ENCODE measurements at places on chromosomes 6 and 20. TPM values are rescaled to one million over a fixed set of nuclear protein-coding genes. Genes with fewer than 3 reads are reported as not detected.

DNA sequence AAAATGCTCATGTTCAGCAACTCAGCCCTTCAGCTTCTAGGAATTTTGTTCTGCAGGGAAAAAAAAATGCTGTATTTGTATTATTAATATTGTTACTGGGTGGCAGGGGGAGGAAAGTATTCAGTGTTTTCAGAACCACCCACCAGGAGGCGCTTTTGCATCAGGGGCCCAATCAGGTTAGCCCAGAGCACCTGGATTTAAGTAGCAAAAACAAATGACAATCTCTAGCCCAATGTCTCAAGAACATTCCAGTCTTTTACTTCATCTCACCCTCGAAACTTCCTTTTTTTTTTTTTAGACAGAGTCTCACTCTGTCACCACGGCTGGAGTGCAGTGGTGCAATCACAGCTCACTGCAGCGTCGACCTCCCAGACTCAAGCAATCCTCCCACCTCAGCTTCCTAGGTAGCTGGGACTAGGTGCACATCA, 635 bp upstream of the C20orf203 start:
- peak; percentile 77 for DNase-seq

GRCh38 chr6:169173532-169174268, 79.9 kb downstream of the THBS2 start:
- DNase-seq, result no peak

- DNase-seq, result no peak
These were observed 3.5 kb downstream of the PIGT start for GRCh38 chr20:45419188-45420091.

- DNase-seq, result no peak
These were observed 2.8 kb downstream of the SNHG17 start for GRCh38 chr20:38432292-38432691.

GRCh38 chr20:35871259-35871771, 83.0 kb downstream of the SCAND1 start:
- DNase-seq, result no peak

GRCh38 chr6:81767163-81767891, 14.8 kb upstream of the TENT5A start:
- no peak for DNase-seq

DNA sequence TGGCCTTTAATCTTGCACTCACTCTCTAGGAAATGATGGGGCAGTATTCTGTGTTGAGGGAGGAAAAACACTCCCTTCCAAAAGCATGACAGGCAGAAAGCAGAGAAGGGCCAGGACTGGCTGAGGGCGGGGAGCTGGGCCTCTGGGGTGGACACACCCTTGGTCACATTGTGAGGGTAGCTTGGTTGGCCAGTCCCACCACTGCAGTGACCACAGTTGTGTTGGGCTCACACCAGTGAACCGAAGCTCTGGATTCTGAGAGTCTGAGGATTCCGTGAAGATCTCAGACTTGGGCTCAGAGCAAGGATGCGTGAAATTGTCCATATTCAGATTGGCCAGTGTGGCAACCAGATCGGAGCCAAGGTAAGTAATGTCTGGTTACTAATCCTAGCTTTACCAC, at the start of gene TUBB1:
Gene TUBB1, plus strand, starts transcription at position 213 of the 400 bp plus-strand sequence. Its CDS starts 94 bp downstream, at position 307.
- no peak for DNase-seq

DNA sequence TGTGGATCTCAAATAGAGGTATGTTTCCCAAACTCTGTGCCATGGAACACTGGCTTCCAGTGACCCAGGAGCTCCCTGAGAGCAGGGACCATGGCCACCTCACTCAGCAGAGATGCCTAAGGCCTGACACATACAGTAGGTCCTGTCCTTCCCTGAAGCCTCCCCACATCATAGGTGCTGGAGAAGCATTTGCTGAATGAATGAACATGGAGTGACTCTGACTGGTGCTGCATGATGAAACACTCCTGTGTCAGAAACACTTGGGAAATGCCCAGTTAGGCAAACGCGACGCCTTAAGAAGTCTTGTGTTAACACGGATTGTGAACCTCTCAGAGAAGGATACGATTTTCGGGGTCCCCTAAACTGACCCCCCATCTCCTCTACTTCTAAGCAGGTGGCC, 14.3 kb downstream of the SLA2 start:
- DNase-seq, result no peak

DNA sequence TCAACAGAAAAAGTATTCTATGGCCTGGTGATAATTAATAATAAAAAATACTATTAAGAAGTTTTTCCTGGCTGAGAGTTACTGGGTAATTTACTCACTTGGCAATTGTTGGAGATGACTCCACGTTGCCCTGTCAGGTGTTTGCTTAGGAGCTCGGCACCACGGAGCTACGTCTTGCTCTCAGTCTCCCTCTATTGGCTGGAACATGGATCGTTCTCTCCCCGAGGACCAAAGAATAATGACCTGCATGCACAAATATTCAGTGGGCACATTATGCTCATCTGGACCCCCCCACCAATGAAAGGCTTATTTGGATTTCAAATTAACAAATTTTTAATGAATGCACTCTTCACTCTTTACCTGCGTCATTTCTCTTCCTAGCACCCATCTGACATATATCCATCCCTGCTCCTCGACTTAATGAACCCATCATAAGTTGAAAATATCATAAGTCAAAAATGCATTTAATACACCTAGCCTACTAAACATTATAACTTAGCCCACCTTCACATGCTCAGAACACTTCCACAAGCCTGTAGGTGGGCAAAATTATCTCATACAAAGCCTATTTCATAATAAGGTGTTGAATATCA, 71.0 kb upstream of the CD83 start:
- peak; percentile 49 for DNase-seq

- peak; percentile 33 for DNase-seq
These were observed 48.2 kb upstream of the ARG1 start for GRCh38 chr6:131524695-131525336.

DNA sequence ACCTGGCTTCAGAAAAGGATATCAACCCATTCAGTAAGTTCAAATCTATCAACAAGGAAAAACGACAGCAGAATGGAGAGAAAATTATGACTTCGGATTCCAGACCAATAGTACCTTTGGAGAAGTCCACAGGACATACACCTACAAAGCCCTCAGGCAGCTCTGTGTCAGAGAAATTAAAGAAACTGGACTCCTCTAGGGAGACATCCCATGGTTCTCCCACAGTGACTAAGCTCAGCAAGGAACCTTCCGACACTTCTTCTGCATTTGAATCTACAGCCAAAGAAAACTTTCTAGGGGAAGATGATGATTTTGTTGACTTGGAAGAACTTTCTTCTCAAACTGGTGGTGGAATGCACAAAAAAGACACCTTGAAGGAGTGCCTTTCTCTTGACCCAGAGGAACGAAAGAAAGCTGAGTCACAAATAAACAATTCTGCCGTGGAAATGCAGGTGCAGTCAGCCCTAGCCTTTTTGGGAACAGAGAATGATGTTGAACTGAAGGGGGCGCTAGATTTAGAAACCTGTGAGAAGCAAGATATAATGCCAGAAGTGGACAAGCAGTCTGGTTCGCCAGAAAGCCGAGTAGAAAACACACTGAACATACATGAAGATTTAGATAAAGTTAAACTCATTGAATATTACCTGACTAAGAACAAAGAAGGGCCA, 67.4 kb upstream of the HINT3 start:
- no peak for DNase-seq

- DNase-seq, result no peak
These were observed 37.9 kb upstream of the CHD6 start for GRCh38 chr20:41655962-41656618.

GRCh38 chr6:111938710-111939109, 65.5 kb upstream of the FYN start:
- no peak for DNase-seq

- no peak for DNase-seq
These were observed 64.1 kb upstream of the RPS6KA2 start for GRCh38 chr6:166691199-166691598.

- no peak for DNase-seq
These were observed 11.6 kb downstream of the SLC9A8 start for GRCh38 chr20:49824206-49824605.

DNA sequence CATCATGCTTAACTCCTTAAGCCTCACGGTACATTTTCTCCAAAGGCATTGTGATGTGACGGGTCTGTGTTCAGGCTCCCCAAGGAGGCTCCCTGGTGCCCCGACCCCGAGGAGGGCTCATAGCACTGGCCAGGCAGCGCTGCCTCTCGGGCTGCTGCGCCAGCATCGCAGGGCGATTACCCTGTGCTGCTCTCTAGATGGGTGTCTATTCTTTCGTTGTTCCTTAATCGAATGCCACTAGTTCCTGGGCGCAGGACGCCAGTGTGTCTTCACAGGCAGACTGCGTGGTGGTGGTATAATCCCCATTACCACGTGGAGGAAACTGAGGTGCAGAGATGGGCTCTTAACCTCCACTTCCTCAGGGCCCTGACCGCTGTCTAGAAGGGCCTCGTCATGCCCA, 267.4 kb downstream of the CDH4 start:
- DNase-seq, result no peak

DNA sequence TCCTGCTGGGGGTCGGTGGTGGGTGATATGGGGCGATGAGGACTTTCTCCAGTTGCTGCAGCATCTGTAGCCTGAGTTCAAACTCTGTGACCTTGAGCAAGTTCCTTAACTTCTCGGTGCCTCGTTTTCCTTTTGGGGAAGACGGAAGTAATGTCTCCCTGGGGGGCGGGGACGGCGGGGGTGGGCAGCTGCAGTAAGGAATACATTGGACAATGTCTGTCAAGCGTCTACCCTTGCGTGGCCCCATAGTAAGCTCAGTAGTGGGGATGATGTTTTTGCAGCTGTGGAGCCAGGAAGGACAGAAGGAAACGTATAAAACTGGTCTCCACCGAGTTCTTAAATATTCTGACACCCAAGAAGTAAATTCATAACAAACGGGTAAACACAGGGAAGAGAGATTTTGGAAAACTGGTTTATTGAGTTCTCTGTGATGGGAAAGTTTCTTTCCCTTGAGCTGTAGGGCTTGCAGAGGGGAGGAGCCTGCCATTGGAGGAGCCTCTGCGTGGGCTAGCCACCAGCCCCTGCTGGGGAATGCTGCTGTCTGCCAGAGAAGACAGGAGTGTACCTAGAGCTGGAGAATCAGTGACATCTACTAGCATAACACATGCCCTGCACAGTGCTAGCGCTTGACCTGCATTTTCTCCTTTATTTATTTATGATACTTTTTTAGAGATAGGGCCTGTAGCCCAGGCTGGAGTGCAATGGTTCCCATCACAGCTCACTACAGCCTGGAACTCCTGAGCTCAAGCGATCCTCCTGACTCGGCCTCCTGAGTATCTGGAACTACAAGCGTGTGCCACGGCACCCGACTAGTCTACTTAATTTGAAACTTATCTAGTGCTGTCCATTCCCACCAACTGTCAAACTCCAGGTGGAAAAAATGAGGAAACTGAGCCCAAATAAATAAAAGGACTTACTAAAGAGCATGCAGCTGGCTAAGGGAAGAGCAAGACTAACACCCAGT, 1.2 kb upstream of the ACSS1 start:
- DNase-seq, result no peak

- DNase-seq, result no peak
These were observed 12.3 kb downstream of the GPLD1 start for GRCh38 chr6:24477070-24477469.

DNA sequence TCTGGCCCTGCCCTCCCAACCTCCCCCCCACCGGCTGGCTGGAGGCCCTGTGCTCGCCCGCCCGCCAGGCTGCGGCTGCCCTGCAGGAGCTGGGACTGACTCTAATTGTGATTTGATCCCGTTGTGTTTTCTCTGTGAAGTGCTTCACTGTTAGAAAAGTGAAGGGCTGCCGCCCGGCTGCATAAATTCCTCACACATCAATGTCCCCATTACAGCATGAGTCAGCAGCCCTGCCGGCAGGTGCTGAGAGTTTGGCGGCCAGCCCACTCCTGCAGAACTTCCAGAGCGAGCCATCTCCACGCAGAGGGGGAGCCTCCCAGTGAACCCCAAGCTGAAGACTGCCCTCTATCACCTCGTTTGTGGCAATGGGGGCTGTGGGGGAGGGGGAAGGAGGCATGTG, 137.9 kb downstream of the DLL1 start:
- no peak for DNase-seq

DNA sequence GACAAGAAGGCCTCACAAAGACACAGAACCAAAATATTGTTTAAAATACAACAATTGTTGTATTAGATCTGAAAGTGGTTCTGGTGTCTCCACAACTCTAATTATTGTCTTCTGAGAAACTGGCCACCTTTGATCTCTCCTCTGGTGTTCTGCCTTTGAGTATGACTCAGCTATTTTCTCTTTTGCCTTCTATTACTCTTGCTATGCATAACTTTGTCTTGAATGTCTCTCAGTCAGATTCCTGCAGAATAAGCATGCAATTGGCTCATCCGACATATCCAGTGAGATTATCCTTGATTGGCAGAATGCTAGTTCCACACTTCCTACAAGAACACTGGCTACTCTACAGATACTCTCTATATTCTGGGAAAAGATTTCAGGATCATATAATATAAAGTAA, 14.3 kb upstream of the EPM2A start:
- no peak for DNase-seq

The E2F3 gene
- 29.8 TPM for total RNA-seq

The MUC21 gene
- not detected for total RNA-seq

The BANF2 gene
- total RNA-seq, result not detected

The DDX43 gene
- total RNA-seq, result 0.80 TPM

The XKR7 gene
- not detected for total RNA-seq

The TPX2 gene
- total RNA-seq, result 137 TPM

The MATN4 gene
- total RNA-seq, result 1.5 TPM

The EDN1 gene
- 0.10 TPM for total RNA-seq

Measured in activated CD4-positive, alpha-beta memory T cell treated with anti-CD3 and anti-CD28 coated beads, Interleukin-2, amount 10 ng/mL, durations not matched to agents 7 days and 5 days (primary cell).